Endothelial cell of umbilical vein (primary cell): ENCODE measurements at places on chromosomes 6 and 20.

- DNase-seq = no peak
These were observed 3.0 kb upstream of the ZNF335 start for GRCh38 chr20:45974896-45975565.

GRCh38 chr20:62838128-62838891, 21.5 kb downstream of the COL9A3 start:
- no peak for DNase-seq

DNA sequence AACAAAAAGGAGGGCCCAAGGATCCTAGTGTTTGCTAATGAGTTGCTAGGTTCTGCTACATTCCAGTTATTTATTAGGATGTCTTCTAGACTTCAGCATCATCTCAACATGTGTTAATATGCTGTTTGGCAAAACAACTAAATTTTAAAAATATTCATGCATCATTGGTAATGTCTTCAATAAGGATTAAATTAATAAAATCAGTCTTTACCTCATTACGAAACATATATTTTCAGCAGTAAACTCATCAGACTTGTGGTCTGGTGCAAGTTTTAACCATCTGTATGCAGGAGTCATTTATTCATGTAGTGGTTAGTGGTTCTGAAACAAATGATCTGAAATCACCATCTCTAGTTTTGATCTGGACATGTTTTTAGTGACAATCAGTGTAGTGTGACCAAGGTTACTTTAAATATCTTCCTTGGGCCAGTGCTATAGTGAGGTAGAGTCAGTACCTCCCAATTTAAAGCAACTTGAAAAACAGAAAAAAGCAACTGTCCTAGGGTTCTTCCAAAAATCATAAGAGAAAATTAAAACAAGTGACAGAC, 85.0 kb upstream of the KCNK16 start:
- no peak for DNase-seq

DNA sequence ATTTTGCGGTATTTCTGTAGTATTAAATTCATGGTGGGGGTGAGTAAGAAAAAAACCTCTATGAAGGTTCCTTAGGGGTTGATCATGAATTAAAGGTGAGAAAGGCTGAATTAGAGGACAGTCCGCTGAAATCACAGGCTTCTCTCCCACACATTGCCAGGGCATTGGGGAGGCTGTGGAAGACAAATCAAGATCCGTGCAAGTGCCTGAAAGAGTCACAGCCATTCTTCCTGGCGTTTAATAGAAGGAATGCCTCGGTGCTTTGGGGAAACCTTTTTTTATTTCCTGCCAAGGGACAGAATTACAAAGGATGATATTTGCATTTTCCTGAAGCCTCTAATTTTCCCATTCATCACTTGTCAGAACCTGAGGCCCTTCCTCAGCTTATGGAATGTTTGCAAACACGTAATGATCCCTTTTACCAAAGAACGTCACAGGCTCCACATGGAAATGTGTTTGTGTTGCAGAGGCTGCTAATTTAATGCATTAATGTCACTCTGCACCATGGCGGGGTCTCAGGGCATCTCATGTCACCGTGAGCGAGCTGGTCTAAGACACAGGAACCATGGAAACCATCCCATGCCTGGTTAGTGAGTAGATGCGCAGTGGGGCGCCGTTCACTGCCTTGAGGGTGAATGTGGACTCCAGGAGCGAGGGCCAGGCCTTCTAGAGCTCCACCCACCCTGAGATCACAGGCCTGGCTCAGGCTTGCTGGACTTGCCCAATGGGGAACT, 185.9 kb upstream of the SULF2 start:
- DNase-seq = no peak

GRCh38 chr20:35564905-35565304, 23.0 kb downstream of the ERGIC3 start:
- DNase-seq = no peak

DNA sequence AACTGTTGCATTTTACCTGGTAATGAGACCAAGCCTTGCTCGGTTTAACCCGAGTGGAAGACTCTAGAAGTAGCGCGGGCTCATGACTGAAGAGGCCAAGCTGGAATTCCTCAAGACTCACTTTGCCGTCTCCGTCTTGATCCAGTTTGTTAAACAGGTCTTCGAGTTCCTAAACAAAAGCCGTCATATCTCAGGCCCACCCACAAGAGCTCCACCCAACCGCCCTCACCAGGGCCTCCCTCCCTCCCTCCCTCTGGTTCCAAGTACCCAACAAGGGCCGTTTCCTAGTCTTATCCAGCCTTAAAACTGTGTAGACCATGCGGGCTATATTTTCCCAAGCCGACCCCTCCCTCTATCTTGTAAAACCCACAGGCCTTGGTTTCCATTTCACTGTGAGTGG, 81.4 kb downstream of the NINL start:
- no peak for DNase-seq

DNA sequence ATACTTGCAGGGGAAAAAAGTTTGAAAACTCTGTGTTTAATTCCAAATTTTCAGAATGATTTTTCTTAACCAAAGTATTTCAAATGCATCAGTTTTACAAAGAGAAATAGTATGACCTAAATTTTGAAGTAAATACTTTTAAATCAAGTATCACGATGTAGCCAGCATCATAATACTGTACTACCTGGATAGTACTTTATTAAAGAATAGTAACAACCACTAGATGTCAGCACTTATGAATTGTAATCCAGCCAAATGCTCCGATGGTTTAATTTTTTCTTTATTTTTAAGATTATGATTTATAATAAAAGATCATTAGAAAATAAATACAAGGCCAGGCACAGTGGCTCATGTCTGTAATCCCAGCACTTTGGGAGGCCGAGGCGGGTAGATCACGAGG, 37.2 kb upstream of the HACE1 start:
- DNase-seq = peak; percentile 9

GRCh38 chr6:46989398-46989797, 52.7 kb downstream of the ADGRF1 start:
- DNase-seq = peak; percentile 46

GRCh38 chr6:147382945-147383554, 125.4 kb upstream of the SAMD5 start:
- DNase-seq = peak; percentile 44

- DNase-seq = no peak
These were observed 392.0 kb upstream of the FLRT3 start for GRCh38 chr20:14729390-14729789.

DNA sequence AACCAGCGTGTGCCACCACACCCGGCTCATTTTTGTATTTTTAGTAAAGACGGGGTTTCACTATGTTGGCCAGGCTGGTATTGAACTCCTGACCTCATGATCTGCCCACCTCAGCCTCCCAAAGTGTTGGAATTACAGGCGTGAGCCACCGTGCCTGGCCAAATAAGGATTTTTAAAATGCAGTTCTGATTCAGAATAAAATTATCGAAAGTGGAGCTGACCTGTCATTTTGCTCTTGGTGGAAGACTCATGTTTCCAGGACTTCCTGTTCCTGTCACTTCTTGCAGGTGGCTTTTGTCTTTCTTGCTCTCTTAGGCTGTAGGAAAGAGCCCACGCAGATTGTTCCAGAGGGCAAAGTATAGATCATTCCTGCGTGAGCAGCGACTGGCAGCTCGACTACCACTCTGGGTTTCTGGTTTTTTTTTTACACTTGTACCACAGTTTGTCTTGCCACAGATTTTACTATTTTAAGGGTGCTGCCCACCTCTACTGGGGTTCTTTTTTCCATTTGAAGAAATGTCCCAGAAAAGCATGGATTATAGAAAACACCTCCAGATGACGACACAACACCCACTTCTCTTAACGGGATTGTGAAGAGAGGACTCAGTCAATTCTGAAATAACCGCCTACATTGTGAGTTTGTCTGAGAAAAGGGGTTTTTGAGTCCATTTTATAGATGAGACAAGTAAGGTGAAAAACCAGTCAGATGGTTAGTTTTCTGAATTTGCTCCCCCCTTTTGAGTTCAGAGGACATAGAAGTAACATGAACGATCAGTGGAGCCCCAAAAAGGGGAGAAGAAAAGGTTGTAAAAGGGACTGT, 7.5 kb downstream of the JARID2 start:
- DNase-seq = no peak

GRCh38 chr20:32155017-32155981, 45.8 kb downstream of the TM9SF4 start:
- DNase-seq = peak; percentile 87

DNA sequence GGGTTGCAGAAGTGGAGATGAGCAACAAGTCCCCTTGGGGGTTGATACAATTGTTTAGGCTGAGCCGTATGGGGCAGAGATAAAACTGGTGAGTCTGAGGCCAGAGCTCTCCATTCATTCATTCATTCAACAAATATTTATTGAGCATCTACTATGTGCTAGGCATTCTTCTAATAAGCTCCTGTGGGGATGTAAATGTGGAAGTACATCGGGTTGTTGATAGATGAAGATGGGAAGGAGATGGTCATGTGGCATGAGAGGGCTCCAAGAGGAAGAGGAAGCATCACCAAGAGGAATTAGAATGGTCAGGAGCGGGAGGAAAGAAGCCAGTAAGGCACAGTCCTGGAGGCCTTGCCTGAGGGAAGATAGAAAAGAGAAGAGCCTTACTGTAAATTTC, 98.7 kb upstream of the MLN start:
- DNase-seq = no peak

- DNase-seq = no peak
These were observed 62.6 kb downstream of the IGF2R start for GRCh38 chr6:160031442-160031841.

DNA sequence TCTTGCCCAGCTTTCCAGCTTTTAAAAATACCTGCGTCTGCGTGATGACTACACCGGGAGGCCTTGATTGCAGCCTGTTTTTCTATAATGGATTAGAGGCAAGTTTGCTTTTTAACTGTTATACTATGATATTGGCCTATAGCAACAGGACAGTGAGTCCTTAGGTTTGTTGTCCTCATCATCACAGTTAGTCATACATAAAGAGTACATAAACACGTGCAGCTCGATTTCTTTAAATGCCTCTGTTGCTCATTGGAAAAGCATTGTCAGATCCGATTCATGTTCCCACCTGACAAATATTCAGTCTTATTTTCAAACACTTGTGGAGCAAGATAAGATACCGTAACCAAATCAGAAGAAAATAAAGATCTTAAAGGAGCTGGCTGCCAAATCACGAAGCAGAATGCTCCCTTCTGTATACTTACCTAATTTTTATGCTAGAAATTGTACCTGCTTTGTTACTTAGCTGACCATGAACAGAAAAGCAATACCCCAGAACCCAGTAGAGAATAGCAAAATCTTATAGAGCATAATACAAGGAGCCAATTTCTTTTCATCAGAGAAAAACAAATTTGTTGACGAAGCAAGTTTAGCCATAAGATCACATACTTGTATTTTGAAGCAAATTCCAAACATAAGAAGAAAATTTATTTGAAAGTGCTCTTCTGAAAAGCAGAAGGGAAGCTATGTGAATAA, 100.4 kb downstream of the TMEM200A start:
- no peak for DNase-seq

DNA sequence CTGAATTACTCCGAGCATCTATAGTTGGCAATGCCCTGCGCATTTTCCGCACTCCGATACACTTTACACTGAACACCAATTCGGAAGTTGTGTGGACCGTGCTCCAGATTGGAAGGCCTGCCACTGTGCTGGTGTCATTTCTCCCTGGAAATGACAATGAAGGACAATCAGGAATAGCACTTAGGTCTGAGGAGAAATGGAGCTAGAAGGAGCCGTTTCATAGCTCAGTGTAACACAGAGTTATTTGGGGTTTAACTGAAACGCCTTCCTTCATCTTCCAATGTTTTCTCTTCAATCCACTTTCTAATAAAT, 501 bp upstream of the PLA2G7 start:
- no peak for DNase-seq

DNA sequence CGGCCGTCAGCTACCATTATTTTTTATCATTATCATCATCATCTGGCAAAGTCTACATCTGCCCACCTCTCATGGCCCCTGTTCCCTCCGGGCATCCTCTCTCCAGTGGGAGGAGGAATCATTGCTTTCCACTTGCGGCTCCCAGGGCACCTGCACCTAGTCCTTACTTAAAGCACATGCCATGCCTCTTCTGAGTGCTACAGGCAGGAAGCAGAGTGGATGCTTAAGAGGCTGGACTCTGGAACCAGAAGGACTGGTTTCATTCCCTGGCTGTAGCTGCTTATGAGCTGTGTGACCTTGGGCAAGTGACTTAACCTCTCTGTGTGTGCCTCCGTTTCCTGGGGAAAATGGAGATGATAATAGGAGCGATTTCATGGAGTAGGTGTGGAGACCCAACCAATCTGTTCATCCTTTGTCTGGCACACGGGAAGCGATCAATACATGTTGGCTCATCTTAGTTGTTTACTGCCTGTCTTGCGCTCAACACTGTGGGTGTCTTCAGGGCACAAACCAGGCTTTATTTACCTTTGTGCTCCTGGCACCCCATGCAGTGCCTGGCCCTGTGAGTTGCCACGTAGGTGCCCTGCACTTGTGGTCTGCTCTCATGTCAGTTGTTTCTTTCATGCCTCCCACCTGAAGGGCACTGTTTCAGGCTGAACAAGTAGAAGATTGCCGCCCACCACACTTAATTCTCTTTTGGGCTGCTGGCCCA, 317.0 kb upstream of the SULF2 start:
- DNase-seq = no peak

- no peak for DNase-seq
These were observed 323.3 kb downstream of the GRIK2 start for GRCh38 chr6:101716810-101717209.

- peak; percentile 23 for DNase-seq
These were observed 86.2 kb downstream of the PLEKHG1 start for GRCh38 chr6:150685860-150686259.

DNA sequence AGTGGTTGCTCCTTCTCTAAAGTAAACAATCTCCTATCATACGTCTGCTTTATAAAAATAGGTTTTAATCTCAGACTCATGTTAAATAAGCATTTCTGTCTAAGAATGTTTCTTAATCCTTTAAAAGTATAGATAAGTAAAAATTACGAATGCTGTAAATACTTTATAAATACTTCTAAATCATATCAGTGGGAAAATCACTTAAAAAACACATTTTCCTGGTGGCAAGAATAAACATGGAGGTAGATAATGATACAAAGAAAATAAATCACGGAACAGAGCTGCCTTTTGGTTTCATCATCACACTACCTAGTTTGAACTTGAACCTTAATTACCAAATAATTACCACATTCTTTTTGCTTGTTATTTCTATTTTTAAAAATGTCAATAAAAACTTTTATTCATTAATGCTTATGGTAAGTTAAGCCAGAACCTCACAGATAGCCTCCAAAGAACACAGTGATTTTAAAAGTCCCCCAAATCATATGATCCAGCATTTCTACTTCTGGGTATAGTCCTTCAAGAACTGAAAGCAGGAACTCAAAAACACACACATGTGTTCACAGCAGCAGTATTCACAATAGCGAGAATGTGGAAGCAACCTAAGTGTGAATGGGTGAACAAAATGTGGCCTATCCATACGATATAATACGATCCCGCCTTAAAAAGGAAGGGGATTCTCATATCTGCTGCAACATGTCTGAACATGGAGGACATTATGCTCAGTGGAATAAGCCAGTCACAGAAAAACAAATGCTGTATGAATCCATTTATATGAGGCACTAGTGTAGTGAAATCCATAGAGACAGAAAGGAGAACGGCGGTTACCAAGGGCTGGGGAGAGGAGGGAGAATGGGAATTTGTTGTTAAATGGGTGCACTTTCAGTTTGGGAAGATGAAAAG, 72.4 kb downstream of the SLC22A23 start:
- no peak for DNase-seq

GRCh38 chr6:136500414-136500813, 49.8 kb downstream of the MAP7 start:
- no peak for DNase-seq
